Activated B cell treated with CpG ODN at 0.5 μM for 24 hours (primary cell): ENCODE measurements at places on chromosomes 7 and 10.

DNA sequence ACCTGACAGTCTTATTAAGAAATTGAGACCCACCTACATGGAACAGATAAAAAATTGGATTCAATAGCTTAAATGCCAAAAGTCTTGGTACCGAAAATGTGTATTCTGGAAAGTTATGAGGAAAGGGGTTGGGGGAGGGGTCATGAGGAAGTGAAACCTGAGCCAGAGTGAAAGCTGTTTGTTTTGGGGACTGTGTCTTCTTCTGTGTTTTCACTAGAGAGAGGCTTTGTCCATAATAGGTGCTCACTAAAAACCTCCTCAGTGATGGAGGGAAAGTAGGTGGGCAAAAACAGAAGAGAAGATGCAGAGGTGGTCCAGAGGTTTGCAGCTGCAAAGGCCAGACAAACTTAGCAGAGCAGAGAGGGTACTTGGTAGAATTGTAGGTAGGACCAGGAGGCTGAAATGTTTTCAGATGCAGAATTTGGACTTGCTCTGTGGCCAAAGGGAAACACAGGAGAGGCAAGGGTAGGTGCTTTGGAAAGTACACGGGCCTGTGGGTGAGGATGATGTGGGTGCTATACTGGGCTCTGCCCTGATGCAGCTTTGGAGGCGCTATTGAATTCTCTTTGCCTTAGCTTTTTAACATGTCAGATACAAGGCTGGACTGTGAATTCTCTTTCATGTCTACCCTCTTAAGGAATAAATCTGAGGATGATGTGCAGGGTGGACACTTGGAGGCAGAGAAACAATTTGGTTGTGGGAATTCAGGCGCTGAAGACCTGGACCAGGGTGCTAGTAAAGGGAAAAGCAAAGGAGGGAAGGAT, 254.6 kb downstream of the PTEN start:
- DNase-seq = no peak

DNA sequence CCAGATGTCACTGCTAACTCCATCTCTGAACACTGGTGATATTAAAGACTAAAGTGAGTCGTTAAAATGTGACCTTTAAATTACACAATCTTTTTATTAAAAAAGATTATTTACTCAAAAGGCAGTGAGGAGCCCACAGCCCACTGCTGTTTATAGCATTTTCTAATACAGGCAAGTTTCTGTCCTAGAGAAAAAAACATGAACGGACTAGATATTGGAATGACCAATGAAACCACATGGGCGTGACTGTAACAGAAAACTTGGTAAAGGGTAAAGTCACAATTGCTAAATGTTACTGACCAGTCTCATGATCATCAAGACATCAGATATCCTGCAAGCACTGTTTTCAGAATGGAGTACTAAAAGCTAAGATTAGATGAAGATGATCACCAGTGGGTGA, 78.7 kb downstream of the FEZF1 start:
- DNase-seq = no peak

DNA sequence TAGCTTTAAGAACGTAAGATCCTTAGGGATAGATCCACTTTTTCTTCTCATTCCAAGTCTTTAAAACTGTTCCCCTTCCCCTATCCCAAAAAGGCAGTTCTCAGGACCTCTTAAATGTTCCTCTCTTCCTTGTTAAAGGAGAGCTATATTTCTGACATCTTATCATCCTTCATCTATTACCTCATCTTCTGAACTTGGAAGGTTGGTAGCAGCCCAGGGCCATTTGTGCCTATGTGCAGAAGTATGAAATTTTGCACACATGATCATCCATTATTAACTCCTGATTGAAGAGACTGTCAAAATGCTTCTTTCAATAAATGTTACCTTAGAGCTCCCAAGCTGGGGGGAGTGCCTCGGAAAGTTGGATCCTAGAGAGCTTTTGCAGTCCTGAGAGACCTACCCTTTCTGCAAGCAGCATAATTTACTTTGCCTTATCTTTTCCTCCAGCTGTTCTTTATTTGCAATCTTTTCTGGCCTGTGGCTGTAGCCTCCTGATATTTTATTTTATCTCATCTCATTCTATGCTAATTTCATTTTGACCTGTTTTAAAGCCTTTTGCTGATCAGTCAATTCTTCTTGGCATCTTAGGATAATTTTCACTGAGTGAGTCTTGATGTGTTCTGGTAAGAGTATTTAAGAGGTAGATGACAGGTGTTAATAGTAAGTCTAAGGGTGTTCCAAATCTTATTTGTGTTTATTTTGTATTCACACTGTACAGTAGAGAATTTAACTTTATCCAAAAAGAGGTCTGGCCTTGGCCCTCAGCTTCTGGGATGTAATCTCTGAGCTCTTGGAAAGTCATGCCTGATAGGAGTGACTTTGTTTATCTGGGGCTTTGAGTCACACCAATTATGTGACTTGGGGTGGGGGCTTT, 135.0 kb upstream of the PDLIM1 start:
- DNase-seq = no peak

GRCh38 chr10:33669904-33670303, 335.4 kb upstream of the NRP1 start:
- DNase-seq = no peak

- no peak for DNase-seq
Measured at GRCh38 chr10:101452176-101452575, 98.2 kb downstream of the BTRC start.

GRCh38 chr7:69676247-69676646, 78.0 kb downstream of the AUTS2 start:
- DNase-seq = no peak
